ENCODE measurements at places on chromosomes 6 and 20.

- DNase-seq: peak; percentile 83
Observed at GRCh38 chr6:154487367-154488247, 22.9 kb downstream of the CNKSR3 start.

GRCh38 chr6:98041921-98042320 lies 758.9 kb upstream of the MMS22L start:
- DNase-seq: no peak

DNA sequence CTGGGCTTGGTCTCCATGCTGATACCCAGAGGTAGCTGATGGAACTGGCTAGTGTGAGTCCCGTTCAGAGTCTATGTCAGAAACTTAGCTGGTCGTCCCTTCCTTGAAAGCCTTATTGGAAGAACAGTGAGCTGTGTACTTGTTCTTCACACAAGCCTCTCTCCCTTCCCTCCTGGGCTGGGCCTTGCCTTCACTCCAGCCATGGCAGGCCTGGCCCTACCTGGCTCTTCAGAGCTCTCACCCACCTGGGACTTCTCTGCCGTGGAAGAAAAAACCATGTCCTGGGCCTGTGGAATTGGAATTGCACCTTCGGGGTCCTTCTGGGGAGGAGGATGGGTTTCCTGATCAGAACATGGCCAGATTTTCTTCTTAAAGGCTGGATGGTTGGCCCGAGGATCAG lies 20.3 kb upstream of the ZNF831 start:
- DNase-seq: no peak

DNA sequence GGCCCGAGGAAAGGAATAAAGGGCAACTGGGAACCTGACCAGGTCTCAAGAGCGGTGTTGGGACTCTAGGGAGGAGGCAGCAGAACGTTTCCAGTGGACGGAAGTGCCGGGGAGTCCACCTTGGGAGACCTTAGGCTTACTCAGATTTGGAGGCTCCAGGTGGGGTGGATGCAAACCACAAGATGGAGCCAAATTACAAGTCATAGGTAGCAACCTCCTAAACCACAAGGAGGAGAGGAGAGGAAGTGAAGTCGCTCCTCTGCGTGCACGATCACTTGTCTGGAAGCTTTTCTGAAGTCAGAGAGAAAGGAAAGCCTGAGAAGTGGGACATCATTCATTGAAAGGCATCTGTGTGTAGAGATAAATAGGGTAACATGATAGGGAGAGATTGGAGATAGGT lies 9.3 kb downstream of the HLA-DOA start:
- no peak for DNase-seq
